ENCODE measurements at places on chromosomes 2 and 18. TPM values are rescaled to one million over a fixed set of nuclear protein-coding genes. Genes with fewer than 3 reads are reported as not detected.
A peak's percentile ranks its signal among the peaks of the same experiment; 100 is the strongest.

DNA sequence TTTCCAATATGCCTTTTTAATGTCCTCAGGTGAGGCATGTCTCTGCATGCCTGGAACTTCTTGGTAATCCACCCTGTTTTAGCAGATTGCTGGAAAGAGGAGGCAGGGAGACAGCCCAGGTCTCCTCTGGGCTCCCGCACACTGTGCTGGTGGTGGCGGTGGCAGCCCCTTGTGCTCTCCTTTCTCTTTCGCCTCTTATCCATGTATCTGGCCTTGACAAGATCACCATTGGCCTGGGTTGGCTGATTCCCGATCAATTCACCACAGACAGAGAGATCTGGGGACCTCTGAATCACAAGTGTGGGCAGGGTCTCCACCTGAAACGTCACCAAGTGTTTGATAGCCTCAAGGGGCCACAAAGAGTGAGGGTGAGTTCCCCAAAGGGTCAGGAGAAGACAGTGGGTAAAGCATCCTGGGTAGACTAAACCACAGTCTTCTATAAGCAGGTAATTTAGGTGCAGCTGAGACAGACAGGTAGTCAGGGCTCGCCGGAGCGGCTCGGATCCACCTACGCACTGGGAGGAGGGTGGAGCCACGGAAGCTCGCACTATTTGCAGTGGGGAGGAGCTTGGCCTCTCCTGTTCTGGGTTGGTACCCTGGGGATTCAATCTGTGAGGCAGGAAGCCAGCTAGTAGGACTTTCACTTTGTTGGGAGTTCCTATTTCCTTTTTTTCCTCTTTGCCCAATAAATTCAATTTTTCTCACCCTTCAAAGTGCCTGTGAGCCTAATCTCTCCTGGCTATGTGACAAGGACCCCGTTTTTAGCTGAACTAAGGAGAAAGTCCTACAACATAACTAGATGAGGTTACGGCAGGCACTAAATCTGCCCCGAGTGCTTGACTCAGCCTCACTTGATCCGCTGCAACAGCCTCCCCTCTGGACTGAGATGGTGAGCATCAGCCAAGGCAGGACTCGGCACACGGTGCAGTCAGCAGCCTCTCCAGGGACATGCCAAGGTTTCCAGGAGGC lies 57.6 kb downstream of the SLC4A3 start:
- peaks cover 2% of the 10 kb centered on the region for H3K4me1 ChIP-seq
- peaks cover 21% of the 10 kb centered on the region for H3K27me3 ChIP-seq
- H3K4me3 ChIP-seq, result no peak overlapping the region
- DNase-seq, result no peak
- no peaks in the 10 kb centered on the region for H3K36me3 ChIP-seq

- peak overlapping the region; percentile 95 for H3K27ac ChIP-seq
- H3K27me3 ChIP-seq, result no peaks in the 10 kb centered on the region
- no peaks in the 10 kb centered on the region for H3K36me3 ChIP-seq
Observed at GRCh38 chr2:213119061-213119809, 32.2 kb downstream of the IKZF2 start.

Gene OST4
- total RNA-seq, result 393 TPM

- H3K4me1 ChIP-seq, result peaks cover 5% of the 10 kb centered on the region
- H3K4me3 ChIP-seq, result no peak overlapping the region
- H3K27ac ChIP-seq, result no peak overlapping the region
Observed at GRCh38 chr2:127193967-127194280, 26.2 kb downstream of the CYP27C1 start.

Gene DSC3
- total RNA-seq, result not detected

Gene STK11IP
- 50.7 TPM for total RNA-seq

DNA sequence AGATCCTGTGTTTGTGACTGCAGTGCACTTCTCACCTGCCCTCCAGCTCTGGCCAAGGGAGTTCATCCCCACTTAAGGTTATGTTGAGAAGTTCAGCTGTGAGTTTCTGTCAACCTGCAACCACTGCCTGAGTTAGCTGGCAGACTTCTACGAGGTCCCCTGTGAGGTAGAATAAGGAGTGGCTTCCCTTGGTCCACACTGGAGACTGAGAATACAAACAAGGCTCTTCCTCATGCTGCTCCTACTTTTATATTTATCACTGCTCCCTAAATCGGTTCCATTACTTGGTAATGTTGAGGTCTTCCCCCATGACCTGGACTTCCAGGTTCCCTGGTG lies 353.2 kb upstream of the CWC22 start:
- peaks cover 7% of the 10 kb centered on the region for H3K4me1 ChIP-seq
- no peak for DNase-seq
- no peaks in the 10 kb centered on the region for H3K27me3 ChIP-seq
- H3K4me3 ChIP-seq, result no peak overlapping the region
- H3K27ac ChIP-seq, result no peak overlapping the region

GRCh38 chr2:12173943-12174340 lies 427.5 kb downstream of the LPIN1 start:
- DNase-seq, result no peak
- peaks cover 12% of the 10 kb centered on the region for H3K27me3 ChIP-seq
- no peak overlapping the region for H3K4me3 ChIP-seq
- H3K4me1 ChIP-seq, result peaks cover 45% of the 10 kb centered on the region
- no peak overlapping the region for H3K27ac ChIP-seq

DNA sequence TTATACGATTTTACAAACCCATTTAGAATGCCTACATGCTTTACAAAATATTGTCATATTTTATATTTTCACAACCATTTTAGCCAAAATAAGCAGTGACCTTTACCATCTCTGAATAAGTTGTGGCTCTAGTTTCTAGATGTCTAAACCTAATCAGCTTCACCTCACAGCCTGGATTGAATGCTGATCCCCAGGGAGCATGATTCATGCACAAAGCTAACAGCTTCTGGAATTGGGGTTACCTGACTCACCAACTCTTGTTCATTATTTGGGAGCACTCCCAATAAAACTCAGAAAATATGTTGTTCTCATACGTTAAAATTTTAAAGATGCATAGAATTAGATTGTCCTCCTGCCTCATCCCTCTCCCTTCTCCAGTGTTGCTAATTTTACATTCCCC lies 611.7 kb upstream of the NETO1 start:
- no peak overlapping the region for H3K27ac ChIP-seq
- H3K27me3 ChIP-seq, result no peaks in the 10 kb centered on the region
- H3K36me3 ChIP-seq, result no peaks in the 10 kb centered on the region
- H3K4me3 ChIP-seq, result no peak overlapping the region
- DNase-seq, result no peak

DNA sequence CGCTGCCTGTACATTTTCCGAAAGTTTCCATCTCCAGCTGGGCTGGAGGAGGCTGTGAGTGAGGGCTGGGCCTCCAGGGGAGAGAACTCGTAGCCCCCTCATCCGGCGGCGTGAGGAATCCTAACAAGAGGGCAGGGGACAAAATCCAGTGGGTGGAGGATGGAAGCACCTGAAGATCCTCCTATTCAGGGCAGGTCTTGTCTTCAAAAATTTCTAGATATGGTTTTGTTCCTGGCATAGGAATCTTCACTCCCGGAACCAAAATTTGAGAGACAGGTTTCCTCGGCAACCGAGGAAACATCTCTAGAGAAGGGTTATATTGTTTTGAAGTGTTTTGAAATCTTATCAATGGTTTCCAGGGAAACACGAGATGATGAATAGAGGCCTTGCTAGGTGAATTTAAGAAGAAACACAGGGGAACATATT lies 136.7 kb downstream of the SH3BP4 start:
- peaks cover 56% of the 10 kb centered on the region for H3K27me3 ChIP-seq
- H3K4me3 ChIP-seq, result no peak overlapping the region
- no peaks in the 10 kb centered on the region for H3K4me1 ChIP-seq
- no peak for DNase-seq
- no peaks in the 10 kb centered on the region for H3K36me3 ChIP-seq

DNA sequence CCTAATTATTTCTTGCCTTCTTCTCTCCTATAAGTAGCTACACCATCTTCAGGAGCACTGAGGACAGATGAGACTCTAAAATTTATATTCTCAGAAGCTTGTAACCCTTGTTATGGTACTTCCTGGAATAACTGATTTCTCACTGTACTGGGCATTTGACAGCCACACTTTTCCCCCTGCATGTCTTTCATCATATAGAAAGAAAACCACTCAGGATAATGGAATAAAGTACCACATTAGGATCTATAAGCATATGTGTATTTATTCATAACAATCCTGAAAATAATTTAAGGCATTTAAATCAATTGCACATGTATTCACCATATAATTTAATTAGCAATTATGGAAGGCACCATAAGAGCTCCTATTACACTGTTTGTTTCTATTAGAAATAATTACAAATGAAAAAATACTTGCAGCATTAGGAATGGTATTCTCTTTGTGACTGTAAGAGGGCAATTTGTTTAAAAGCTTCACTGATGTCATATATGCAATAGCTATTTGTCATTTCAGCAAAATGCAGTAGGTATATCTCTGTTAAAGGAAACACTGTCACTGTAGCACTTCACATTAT lies 216.9 kb upstream of the FSHR start:
- H3K27ac ChIP-seq, result no peak overlapping the region
- no peaks in the 10 kb centered on the region for H3K36me3 ChIP-seq
- no peaks in the 10 kb centered on the region for H3K27me3 ChIP-seq
- H3K4me1 ChIP-seq, result no peaks in the 10 kb centered on the region
- no peak for DNase-seq

DNA sequence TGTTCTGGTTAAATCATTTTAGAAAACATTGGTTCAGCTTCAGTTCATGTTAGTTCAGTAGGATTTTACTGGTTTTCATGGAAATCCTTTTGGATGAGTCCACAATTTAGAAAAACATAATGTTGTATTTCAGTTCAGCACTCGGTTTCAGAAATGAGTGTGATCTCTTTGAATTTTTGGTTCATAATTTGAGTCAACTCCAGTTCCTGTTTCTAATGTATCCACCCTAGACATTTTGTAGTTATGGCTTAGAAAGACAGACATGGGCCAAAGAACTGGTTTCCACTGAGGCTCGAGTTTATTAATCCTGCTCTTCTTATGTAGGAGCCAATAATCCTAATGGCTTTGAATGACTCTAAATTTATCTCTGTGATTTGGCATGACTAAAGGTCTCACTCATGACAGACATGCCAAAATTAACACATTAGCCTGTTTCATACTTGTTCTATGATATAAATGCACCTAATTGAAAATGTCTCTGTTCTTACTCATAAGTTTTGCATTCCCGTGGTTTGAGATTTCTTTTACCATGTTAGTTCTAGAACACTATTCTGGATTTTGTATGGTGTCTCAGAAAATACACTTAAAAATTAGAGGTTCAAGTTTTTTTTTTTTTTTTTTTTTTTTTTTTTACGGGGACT lies 82.3 kb upstream of the SPRED2 start:
- DNase-seq, result no peak
- H3K27ac ChIP-seq, result no peak overlapping the region
- peaks cover 16% of the 10 kb centered on the region for H3K27me3 ChIP-seq
- no peaks in the 10 kb centered on the region for H3K36me3 ChIP-seq

- no peak for DNase-seq
- H3K27ac ChIP-seq, result no peak overlapping the region
- no peaks in the 10 kb centered on the region for H3K4me1 ChIP-seq
- no peaks in the 10 kb centered on the region for H3K27me3 ChIP-seq
- H3K36me3 ChIP-seq, result no peaks in the 10 kb centered on the region
Observed at GRCh38 chr2:145931781-145932395, 1412.0 kb upstream of the ZEB2 start.

Gene NMUR1
- total RNA-seq, result 3.1 TPM

DNA sequence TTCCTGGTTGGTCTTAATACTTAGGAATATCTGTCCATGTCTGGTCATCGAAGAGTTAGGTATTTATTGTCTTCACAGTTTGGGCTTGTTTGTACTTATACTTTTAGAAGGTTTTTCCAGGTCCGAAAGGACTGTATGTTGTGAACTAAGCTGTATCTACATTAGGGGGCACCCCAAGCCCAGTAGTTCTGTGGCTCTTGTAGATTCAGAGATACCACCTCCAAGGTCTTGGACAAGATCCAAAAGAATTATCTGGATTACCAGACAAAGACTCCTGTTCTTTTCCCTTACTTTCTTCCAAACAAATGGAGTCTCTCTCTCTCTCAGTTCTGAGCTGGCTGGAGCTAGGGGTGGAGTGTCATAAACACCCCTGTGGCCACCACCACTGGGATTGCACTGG lies 328.7 kb downstream of the ZNF804A start:
- DNase-seq, result no peak
- H3K27ac ChIP-seq, result no peak overlapping the region
- H3K4me3 ChIP-seq, result no peak overlapping the region

DNA sequence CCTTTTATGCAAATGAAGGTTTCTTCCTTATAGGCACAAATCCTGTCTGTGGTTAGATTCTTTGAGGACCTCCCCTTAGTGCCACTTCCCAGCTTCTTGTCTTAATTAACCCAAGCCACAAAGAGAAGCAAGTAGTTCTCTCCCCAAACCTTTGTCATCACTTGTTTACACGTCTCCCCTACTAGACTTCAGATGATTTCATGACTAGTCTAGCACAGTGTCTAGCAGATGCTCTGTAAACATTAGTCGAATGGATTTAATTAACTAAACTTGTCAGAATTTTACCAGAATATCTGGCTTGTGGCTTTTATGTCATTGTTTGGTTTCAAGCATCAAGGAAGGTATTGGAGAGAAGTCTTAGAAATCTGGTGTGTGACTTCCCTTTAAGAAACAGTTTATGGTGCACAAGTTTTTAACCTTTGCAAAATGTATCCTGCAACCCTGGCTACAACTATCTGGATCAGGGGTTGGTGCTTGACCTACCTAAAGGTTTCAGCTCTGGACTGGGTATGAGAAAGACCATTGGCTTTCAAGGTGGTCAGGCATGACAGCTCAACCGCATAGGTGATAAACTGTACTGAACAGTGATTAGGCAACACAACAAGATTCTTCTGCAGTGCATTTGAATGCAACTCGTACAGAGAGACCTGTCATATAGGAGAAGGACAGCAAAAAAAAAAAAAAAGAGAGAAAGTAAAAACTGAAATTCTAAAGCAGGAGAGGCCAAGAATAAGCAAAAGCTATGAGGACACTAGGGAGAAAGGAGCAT lies 93.2 kb upstream of the CCDC150 start:
- no peak overlapping the region for H3K4me3 ChIP-seq
- H3K27me3 ChIP-seq, result peaks cover 6% of the 10 kb centered on the region
- H3K27ac ChIP-seq, result no peak overlapping the region
- no peaks in the 10 kb centered on the region for H3K36me3 ChIP-seq
- DNase-seq, result no peak

DNA sequence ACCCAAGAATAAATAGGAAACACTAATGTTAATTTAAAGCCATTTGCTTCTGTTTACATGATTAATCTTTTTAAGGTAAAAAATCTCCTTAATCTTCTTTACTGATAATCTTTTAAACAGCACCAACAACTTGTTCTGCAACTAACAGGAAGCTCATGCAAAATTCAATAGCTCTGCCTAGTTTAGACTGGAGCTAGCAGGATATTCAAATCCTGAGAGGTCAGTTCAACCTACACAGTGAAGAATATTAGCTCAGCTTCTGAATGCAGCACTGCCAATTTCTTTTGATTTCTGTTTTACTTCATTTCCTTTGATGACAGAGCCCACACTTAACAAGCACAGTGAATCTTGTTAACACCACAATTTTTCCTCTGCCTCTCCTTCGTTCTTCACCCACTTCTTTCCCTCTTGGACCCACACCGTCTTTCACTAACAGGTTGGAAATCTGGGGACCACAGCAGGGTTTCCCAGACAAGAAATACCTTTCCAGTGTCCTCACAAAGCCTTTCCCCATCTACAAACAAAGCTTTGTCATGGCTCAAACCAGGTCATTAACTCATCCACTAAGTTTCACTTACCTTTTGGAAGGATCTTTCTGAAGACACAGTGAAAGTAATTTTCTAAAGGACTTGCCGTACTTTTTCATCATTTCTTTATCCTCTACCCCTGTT lies 109.8 kb downstream of the STK39 start:
- H3K27me3 ChIP-seq, result no peaks in the 10 kb centered on the region
- H3K4me3 ChIP-seq, result no peak overlapping the region
- peaks cover 21% of the 10 kb centered on the region for H3K4me1 ChIP-seq
- no peak for DNase-seq
- peaks cover 7% of the 10 kb centered on the region for H3K36me3 ChIP-seq

Gene VWA3B
- not detected for total RNA-seq
